ENCODE measurements at places on chromosomes 13 and 19.

- no peak for DNase-seq
These were observed 13.4 kb upstream of the SIGLEC12 start for GRCh38 chr19:51514866-51515481.

DNA sequence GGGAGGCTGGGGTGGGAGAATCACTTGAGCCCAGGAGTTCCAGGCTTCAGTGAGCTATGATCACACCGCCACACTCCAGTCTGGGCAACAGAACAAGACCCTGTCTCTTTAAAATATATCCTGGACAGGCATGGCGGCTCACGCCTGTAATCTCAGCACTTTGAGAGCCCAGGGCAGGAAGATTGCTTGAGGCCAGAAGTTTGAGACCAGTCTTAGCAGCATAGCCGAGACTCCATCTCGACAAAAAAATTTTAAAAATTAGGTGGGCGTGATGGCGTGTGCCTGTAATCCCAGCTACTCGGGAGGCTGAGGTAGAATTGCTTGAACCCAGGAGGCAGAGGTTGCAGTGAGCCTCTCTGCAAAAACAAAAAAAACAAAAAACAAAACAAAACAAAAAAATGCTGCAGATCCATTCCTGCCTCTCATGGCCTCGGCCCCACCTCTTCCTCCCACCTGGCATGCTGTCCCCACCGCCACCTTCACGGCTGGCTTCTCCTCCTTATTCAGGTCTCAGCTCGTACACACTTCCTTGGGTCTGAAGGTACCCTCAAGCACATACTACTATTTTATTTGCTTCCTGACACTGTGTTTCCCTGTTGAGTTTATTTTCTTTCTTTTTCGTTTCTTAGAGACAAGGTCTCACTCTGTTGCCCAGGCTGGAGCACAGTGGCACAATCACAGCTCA lies 5.3 kb downstream of the RFX1 start:
- DNase-seq: no peak

- no peak for DNase-seq
These were observed 15.3 kb downstream of the TMEM38A start for GRCh38 chr19:16676101-16676798.

- DNase-seq: no peak
These were observed 17.5 kb upstream of the SHC2 start for GRCh38 chr19:478236-478903.

GRCh38 chr19:45615795-45616703 lies 14.0 kb upstream of the GPR4 start:
- DNase-seq: no peak

DNA sequence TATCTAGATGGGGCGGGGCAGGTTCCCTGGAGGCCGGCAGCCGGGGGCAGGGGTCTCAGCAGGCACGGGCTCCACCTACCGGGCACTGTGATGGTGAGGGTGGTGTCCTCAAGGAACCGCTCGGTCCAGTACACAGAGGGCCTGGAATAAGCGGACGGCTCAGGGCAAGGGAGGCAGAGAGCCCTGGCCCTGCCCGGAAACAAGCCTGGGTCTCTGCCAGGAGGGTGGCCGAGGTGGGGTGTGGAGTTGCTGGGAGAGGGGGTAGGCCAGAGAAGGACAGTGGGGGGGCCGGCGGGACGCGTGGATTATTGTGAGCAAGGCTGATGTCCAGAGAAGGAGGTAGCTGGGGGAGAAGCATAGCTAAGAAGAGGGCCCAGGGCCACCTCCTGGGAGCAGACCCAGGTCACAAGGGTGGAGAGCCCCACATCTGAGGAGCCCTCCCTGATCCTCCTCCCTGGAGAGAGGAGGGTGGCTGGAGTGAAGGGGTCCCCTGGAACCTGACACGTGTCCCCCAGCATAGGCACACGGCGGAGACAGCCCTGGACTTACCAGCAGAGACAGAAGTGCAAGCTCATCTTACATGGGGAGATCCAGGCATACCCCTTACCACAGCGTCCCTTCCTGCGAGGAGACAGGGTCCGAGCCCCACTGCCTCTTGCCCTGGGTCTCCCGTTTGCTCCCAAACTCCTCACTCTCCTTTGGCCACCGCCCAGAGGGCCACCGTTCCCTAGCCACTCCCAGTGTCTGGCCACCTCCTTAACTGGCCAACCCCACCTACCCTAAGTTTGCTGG lies 29.0 kb upstream of the MIER2 start:
- DNase-seq: no peak

- no peak for DNase-seq
These were observed 60.1 kb downstream of the KL start for GRCh38 chr13:33076001-33076992.

- DNase-seq: no peak
These were observed 5.1 kb upstream of the DNM2 start for GRCh38 chr19:10712754-10713153.

Measured in BJ (cell line).